Suprapubic skin (tissue), 4 donors: ENCODE measurements at places on chromosomes 6 and 20. TPM values are rescaled to one million over a fixed set of nuclear protein-coding genes. Genes with fewer than 3 reads are reported as not detected.

Gene FAM162B
- total RNA-seq: 4.1 TPM

Gene MOG
- total RNA-seq: not detected

Gene BPIFB1
- total RNA-seq: not detected

Gene APCDD1L
- 0.23 TPM for total RNA-seq

Gene CDH4
- 0.91 TPM for total RNA-seq

Gene ADRM1
- 149 TPM for total RNA-seq

Gene SLC22A2
- not detected for total RNA-seq

Gene LY6G6D
- total RNA-seq: 30.8 TPM

Gene PSORS1C2
- 28.5 TPM for total RNA-seq

- H3K4me3 ChIP-seq: no peak overlapping the region
- peak overlapping the region; percentile 87 for H3K27ac ChIP-seq
- no peak for DNase-seq
- peaks cover 43% of the 10 kb centered on the region for H3K4me1 ChIP-seq
- no peaks in the 10 kb centered on the region for H3K36me3 ChIP-seq
- H3K27me3 ChIP-seq: no peaks in the 10 kb centered on the region
These were observed 18.9 kb downstream of the PKIG start for GRCh38 chr20:44601236-44601671.

DNA sequence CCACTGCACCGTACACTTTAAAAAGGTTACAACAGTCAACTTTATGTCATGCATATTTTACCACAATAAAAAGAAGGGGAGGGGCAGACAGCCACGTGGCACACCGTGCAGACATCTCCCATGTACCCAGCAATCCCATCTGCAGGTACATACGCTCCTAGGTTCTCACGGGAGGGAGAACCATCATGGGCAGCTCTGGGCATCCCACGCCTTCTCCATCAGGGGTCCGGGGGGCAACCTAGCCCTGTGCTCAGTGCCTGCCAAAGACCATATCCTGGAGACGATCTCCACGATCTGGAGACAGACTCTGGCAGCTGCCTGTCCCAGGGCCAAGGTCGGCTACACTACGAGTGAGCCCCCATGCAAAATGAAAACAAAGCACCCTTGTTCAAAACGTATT is 2.5 kb upstream of the BNIP5 start:
- no peak overlapping the region for H3K4me3 ChIP-seq
- no peaks in the 10 kb centered on the region for H3K36me3 ChIP-seq
- H3K27me3 ChIP-seq: peaks cover 7% of the 10 kb centered on the region
- no peak for DNase-seq
- peaks cover 16% of the 10 kb centered on the region for H3K4me1 ChIP-seq

DNA sequence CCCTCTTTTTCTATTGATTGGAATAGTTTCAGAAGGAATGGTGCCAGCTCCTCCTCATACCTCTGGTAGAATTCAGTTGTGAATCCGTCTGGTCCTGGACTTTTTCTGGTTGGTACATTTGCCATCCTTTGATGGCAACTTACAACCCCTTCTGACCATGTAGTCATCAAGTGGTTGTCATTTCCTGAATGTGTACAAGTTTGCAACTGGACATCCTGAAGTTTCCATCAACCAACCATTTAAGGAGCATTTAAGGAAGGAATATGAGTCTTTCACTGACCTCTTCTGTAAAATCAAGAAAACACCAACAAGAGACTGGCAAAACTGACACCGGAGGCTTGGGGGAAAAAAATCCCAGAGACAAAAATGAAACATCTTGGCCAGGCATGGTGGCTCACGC is 97.4 kb downstream of the RIN2 start:
- DNase-seq: no peak
- no peak overlapping the region for H3K4me3 ChIP-seq
- H3K4me1 ChIP-seq: no peaks in the 10 kb centered on the region
- H3K36me3 ChIP-seq: no peaks in the 10 kb centered on the region
- no peaks in the 10 kb centered on the region for H3K27me3 ChIP-seq
- H3K27ac ChIP-seq: no peak overlapping the region

- no peak for DNase-seq
- H3K27me3 ChIP-seq: no peaks in the 10 kb centered on the region
- H3K4me1 ChIP-seq: no peaks in the 10 kb centered on the region
These were observed 114.4 kb upstream of the MAP3K7 start for GRCh38 chr6:90701146-90701781.

DNA sequence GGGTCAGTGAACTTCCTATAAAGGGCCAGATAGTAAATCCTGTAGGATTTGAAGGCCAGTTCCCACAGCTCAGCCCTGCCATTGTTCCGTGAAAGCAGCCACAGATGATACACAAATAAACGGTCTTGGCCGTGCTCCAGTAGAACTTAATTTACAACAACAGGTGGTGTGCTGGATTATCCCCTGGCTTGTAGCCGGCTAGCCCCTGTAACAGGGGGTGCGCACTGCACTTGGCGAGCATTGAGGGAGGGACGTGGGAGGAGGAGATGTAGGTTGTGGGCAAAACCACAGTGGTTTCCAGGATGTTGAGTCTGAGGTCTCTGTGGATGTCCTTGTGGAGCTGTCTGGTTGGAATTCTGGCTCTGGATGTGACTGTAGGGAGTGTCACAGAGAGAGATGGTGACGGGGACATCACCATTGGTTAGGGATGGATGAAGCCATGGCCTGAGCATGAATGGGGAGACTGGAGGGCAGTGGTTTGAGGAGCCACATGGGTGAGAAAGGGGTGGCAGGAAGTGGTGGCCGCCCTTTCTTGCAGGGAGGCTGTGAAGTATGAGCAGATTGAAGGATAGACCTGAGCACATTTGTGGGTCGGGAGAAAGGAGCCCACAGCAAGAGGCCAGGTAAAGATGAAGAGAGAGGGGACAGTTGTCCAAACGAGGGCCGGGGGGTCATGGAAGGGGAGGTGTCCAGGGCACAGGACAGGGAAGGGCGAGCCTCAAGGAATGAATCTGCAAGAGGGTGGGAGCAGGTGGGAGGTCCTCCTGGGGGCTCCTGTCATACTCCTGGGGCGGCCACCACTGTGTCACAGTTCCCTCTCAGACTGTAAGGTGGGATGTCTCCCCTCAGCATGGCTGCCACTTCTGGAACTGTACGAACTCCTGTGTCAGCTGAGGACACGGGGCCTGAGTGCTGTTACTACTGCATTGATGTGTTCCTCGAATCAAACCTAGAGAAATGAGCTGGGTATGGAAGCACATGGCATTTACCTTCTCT is 53.6 kb downstream of the CDH26 start:
- H3K4me1 ChIP-seq: no peaks in the 10 kb centered on the region
- no peak overlapping the region for H3K4me3 ChIP-seq
- no peak overlapping the region for H3K27ac ChIP-seq
- no peaks in the 10 kb centered on the region for H3K36me3 ChIP-seq
- no peaks in the 10 kb centered on the region for H3K27me3 ChIP-seq
- DNase-seq: no peak

DNA sequence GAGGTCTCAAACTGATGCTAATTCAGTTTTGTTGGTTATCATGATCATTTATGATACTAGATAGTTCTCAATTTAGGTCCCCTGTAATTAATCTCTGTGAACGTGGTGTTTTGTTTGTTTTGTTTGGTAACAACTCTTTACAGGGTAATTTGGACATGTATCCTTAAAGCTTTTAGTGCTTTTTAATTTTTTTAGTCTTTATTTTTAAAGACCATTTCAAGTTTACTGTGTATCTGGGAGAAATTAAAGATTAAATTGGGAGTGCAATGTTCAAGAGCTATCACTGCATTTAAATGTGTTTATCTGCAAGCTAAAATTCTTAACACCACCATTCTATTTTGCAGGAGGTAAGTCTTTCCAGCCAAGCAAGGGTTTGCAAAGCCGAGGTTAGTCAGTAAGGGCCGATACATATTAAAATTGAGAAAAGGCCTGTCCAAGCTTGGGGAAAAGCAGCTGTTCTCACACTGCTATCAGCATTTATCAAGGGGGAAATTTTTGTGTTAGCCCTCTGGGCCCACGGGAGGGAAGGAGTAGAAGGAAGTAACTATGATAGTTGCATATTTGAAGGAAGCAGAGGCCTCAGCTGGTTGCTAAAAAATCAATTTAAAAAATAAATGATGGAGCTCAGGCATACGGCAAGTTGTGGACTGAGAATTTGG is 59.3 kb upstream of the ZNF217 start:
- no peak for DNase-seq
- H3K36me3 ChIP-seq: no peaks in the 10 kb centered on the region
- H3K27me3 ChIP-seq: no peaks in the 10 kb centered on the region
- H3K4me3 ChIP-seq: no peak overlapping the region

DNA sequence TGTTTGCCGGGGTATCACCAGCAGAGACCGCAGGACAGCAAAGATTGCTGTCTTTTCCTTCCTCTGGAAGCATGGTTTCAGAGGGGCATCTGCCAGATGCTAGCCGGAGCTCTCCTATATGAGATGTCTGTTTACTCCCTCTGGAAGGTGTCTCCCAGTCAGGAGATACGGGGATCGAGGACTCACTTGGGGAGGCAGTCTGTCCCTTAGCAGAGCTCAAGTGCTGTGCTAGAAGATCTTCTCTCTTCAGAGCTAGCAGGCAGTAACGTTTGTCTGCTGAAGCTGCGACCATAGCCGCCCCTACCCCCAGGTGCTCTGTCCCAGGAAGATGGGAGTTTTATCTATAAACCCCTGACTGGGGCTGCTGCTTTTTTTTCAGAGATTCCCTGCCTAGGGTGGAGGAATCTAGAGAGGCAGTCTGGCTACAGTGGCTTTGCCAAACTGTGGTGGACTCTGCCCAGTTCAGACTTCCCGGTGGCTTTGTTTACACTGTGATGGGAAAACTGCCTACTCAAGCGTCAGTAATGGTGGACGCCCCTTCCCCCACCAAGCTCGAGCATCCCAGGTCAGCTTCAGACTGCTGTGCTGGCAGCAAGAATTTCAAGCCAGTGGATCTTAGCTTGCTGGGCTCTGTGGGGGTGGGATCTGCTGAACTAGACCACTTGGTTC is 133.0 kb upstream of the FLRT3 start:
- H3K36me3 ChIP-seq: no peaks in the 10 kb centered on the region
- H3K27ac ChIP-seq: no peak overlapping the region
- H3K4me1 ChIP-seq: no peaks in the 10 kb centered on the region
- no peaks in the 10 kb centered on the region for H3K27me3 ChIP-seq
- no peak for DNase-seq
